ENCODE measurements at places on chromosomes 1 and 21.
A peak's percentile ranks its signal among the peaks of the same experiment; 100 is the strongest.

DNA sequence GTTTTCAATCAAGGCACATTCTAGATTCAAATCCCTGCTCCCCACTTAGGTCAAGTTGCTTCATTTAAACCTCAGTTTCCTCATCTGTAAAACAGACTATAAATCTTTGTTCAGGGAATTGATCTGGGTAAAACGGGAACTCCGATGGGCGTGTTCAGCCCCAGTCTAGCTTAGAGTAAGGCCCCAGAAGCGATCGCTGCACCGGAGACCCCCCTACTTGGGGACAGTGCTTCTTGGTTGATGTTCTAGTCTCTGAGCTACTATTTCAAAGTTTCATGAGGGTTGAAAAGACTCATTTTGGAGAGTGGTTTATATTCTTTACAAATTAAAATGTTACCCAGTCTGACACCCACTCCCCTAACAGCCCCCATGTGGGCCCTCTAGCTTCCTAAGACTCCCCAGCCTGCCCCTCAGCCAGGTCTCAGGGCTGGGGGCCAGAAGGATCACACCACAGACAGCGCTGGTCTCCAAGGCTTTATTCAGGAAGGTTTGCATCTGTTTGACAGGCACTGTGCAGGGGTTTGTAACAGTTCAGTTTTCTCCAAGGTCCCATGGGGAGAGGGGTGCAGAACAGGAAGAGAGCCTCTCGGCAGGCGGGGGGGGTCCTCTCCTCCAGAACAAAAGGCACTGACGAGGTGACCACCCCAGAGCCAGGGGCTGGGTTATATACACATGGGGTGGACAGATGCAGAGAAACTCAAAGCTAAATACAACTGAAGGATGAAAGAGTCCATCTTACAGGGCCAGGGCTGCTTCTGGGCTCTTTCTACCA lies 82.9 kb downstream of the STUM start:
- DNase-seq: no peak

DNA sequence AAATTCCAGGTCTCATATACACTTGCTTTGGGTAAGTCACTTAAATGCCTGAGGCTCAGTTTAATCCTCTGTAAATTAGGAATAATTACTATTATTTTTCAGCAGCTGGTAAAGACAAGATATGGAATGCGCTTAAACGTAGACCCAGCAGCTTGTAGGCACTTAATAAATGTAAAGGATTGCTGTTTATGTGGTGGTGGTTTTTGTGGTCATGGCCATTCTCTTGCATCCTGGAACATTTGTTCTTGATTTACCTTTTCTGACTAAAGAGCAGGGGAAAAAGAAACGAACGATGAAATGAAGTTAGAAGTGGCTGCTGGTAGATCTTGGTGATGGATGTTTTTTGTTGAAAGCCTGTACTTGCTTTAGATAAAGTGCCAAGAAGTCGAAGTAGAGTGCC lies 195.0 kb upstream of the FOXD3 start:
- no peak for DNase-seq

DNA sequence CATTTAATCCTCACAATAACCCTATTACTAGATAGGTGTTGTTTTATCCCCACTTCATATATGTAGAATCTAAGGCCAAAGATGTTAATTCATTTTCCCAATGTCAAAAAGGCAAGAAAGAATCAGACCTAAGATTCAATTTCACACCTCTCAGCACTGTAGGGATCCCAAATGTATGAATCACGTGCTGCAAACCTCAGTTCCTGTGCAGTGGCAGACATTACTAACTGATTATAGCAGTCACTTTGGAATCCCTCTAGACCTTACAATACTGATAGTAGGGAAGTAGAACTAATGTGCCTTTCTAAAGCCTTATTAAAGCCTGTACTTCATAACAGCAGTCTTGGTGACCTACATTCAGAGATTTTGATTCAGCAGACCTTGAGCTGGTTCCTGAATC lies 2.3 kb downstream of the C1orf87 start:
- no peak for DNase-seq

DNA sequence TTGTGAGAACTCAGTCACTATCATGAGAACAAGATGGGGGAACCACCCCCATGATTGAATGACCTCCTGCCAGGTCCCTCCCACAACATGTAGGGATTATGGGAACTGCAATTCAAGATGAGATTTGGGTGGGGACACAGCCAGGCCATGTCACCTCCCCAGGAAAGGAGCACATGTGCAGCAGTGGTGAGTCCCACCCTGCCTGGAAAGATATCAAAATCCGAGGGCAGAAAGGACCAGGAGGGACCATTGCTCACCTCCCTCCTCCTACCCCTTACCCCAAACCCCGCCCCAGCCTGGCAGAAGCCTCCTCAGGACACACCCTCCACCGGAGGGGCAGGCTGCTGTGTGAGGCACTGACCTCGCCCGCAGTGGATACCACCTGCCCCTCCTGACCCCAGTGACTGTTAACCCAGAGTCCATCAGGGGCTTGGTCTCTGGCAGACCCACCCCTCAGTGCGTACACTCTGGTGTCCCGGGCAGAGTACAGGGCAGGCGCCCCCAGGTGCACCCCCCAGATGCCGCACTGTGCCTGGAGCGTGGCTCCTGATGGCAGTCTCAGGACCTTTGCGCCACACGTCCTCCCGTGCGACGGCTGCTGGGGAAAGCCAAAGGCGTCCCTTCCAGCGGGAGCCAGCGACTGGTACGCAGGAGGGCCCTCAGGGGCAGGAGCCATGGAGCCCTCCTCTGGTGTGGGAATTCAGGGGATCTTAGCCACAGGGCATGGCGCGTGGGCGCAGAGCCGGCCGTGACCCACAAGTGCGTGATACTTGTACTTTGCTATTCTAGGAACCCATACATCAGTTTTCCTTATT lies 20.9 kb downstream of the PDXK start:
- no peak for DNase-seq

DNA sequence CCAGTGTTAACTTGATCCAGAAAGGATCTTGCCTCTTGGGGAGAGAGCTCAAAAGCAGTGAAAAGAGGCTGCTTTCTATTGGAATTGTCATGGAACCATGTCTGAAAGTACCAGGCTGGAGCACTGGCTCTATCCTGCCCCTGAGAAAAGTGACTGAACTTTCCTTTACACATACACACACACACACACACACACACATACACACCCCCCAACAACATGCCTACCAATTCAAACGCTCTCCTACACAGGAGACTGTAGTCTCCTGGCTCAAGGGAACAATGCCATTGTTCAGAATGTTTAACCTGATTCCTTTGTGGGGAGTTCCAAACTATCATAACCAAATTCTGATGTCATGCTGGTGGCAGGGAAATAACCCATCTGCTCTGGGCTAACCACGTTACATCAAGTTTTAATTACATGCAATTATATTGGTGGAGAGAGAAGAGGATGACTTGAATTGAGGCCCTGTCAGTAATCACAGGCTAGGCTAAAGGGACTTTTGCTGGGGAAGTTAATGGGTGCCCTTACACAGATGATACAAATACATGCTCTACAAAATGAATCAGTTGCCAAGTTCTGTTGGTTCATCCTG lies 52.3 kb upstream of the DUSP10 start:
- no peak for DNase-seq

- DNase-seq: peak; percentile 6
These were observed 2.2 kb upstream of the HFM1 start for GRCh38 chr1:91406773-91407389.

- DNase-seq: peak; percentile 14
These were observed 475.4 kb downstream of the PTPRU start for GRCh38 chr1:29711582-29712283.

DNA sequence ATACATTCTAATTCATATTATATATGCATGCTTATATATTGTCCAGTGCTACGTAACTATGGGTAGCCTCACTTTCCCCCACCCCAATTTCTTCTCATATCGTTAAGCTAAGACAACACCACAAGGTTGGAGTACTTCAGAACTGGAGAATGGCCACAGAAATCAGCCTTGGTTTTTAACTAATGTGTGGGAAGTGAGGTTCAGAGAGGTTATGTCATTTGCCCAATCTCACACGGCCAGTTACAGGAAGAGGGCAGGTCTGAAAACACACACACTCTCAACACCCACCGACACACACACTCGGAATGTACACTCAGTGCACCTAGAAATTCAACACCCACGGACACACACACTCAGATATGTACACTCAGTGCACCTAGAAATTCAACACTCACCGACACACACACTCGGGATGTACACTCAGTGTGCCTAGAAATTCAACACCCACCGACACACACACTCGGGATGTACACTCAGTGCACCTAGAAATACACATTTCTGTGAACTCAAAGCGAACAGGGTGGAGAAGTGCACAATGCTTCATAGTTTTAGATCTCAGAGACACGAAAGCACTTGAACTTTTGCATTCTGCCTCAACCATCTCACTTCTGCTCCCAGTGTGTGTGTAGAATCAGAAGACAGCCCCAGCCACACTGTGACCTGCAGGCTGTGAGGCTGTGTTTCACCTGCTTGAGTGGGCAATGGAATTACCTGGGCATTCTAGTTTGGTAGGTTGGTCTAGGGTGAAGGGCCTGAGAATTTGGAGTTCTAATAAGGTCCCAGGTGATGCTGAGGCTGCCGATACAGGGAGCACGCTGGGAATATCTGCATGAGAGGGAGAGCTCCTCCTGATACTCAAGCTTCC lies 170.4 kb downstream of the CLIC6 start:
- peak; percentile 36 for DNase-seq

- DNase-seq: no peak
These were observed 280.7 kb downstream of the PDE4B start for GRCh38 chr1:66073388-66073787.
